Activated CD4-positive, alpha-beta T cell treated with anti-CD3 and anti-CD28 coated beads for 36 hours (primary cell): ENCODE measurements at places on chromosomes 11 and 22.

- peaks cover 23% of the 10 kb centered on the region for H3K4me1 ChIP-seq
- H3K4me3 ChIP-seq = no peak overlapping the region
- H3K27me3 ChIP-seq = no peaks in the 10 kb centered on the region
- no peak for DNase-seq
- peaks cover 34% of the 10 kb centered on the region for H3K36me3 ChIP-seq
- H3K27ac ChIP-seq = no peak overlapping the region
Observed at GRCh38 chr22:29370537-29370936, 17.8 kb downstream of the AP1B1 start.

GRCh38 chr22:42743501-42743991 lies 22.9 kb upstream of the A4GALT start:
- H3K36me3 ChIP-seq = no peaks in the 10 kb centered on the region
- no peak for DNase-seq
- peaks cover 4% of the 10 kb centered on the region for H3K27me3 ChIP-seq
- H3K4me3 ChIP-seq = no peak overlapping the region
- H3K4me1 ChIP-seq = no peaks in the 10 kb centered on the region
- H3K27ac ChIP-seq = no peak overlapping the region

DNA sequence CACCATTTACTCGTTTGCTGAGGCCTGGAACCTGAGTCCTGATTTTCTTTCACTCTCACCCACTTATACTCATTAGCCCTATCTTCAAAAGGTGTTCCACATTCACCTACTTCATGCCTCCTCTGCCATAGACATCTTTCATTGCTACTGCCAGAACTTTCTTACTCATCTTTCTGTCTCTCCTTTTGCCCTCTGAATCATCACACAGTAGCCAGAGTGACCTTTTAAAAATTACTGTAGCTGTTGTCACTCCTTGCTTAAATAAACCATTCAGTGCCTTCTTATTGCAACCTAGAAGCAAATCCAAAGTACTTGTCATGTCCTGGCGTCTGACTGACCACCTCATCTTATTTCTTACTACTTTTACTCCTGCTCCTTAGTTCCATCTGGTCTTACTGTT lies 38.2 kb downstream of the ATXN10 start:
- H3K4me1 ChIP-seq = peaks cover 26% of the 10 kb centered on the region
- DNase-seq = no peak
- H3K4me3 ChIP-seq = no peak overlapping the region
- H3K27ac ChIP-seq = peak overlapping the region; percentile 14
- H3K36me3 ChIP-seq = peaks cover 50% of the 10 kb centered on the region

DNA sequence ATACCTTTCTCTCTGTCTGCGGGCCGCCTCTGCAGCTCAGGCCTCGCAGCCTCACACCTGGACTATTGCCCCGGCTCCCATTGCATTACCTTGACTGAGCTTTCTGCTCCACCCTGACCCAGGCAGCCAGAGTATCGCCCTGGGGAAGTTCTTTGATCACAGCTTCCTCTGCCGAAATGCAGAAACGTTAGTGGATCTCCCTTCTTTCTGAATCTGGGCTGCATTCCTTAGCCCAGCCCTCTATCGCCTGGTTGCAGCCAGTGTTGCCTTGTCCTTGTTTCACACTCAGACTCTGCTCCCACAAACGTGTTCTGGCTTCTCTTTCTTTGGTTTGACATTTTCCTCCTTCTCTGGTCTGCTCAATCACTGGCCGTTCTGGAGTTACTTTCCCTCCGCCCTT lies 195.7 kb downstream of the ADAMTS15 start:
- H3K4me1 ChIP-seq = no peaks in the 10 kb centered on the region
- H3K36me3 ChIP-seq = no peaks in the 10 kb centered on the region
- H3K4me3 ChIP-seq = no peak overlapping the region
- no peak for DNase-seq

DNA sequence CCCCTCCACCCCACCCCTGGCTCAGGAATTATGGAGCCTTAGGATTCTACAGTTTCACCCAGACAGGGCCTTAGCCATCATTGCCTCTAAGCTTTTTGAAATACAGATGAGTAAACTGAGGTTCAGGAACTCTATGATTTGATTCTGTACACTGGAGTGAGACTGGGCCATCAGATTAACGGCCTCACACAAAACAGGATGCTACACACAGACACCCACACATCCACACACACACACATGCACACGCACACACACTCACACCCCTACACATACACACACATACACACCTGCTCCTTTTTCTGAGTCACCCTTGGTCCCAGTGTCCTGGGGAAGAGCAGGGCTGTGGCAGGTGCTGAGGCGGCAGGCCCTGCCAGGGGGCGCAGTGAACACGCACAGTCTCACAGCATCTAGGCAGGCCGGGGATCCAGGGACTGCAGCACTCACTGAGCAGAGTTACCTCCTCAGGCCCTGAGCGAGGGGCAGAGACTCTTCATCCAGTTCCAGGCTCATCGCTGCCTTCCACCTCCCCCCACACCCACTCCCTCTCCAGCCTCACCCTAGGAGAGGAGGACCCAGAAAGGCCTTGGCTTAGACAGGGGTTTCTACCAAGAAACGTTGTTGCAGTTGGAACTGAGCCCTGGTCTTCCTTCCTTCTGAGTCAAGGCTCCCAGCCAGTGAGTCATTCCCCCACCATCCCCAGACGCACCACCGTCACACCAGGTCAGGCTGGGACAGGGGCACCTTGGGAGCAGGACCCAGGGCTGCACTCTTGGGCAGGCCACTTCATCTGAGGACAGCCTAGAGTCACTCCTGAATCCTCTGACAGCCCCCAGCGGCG lies 89.8 kb upstream of the PARVA start:
- H3K4me3 ChIP-seq = no peak overlapping the region
- H3K27ac ChIP-seq = no peak overlapping the region

DNA sequence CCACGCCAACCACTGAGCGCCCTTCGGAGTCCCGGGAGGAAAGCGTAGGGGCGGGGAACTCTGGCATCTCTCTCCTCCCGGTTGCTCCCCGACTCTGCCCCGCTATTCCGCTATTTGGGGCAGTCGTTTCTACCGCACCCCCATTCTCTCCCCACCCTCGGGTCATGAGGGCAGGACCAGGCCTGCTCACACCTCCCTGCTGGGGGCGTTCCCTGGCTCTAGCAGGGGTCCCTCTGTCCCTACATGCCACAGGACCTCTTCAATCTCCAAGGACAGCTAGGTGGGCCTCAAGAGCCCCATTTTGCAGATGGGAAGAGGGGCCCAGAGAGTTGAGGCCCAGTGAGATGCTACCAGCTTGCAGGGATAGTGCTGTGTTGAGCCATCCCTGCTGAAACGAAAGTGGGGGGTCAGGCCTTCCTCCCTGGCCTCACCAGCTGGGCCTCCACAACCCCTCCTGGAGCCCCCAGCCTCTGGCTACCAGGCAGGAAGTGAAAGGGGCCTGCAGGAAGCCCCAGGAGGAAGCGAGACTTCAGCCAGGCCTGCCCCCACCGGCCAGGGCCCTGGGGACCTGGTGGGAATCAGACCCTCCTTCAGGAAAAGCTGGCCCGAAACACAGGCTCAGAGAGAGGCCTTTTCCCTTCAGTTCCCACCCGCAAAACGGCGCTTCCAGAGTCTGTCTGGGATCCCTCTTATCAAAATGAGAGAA lies 5.5 kb upstream of the SHISA8 start:
- no peak overlapping the region for H3K27ac ChIP-seq
- peaks cover 18% of the 10 kb centered on the region for H3K4me1 ChIP-seq
- H3K4me3 ChIP-seq = no peak overlapping the region
- no peaks in the 10 kb centered on the region for H3K36me3 ChIP-seq
- no peak for DNase-seq

DNA sequence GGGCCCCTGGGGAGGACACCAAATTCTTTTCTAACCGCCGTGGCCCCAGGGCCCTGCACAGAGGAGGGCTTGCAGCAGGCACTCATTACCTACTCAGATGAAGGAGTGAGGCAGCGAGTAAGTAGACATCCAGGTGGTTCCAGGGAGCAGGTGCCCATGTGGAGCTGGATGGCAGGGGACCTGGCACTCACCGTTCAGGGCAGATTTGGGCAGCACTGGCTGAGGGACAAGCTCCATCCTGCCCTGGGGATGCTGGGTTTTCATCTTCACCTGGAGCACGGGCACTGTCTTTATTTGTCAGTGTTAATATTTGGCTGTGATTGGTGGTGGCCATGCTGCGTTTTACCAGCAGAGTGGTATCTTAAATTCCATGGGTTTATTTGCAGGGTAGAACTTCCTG lies 1182.7 kb downstream of the BRD1 start:
- H3K36me3 ChIP-seq = no peaks in the 10 kb centered on the region
- H3K4me1 ChIP-seq = no peaks in the 10 kb centered on the region

GRCh38 chr22:35547987-35548721 lies 7.5 kb downstream of the RASD2 start:
- H3K27me3 ChIP-seq = peaks cover 6% of the 10 kb centered on the region
- peaks cover 10% of the 10 kb centered on the region for H3K4me1 ChIP-seq
- H3K4me3 ChIP-seq = no peak overlapping the region

DNA sequence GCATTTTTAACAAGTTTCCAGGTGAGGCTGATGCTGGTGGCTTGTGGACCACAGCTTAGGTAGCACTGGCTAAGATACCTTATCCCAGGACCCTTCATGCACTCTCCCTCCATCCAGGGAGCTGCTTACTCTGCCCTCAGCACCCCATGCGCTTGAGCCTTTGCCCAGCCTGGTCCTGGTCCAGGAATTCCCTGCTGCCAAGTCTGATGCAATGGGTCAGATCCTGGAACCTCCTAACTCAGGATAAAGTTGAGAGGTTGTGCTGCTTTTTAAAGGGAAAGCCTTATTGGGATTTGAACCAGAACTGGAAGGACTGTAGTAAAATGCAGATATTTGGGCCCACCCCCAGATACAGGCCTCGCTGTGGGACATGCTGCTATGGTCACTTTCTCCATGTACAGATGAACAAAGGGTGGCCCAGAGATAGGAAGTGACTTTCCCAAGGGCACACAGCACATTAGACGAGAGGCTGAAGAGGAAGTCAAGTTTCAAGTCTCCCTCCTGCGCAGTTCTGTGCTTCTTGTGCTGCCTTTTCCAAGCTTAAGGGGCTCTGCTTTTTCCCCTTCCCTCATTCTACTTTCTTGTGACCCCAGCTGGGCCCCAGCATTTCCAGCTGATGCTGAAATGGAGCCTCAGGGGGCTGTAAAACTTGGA lies 824 bp upstream of the LGALS12 start:
- H3K27ac ChIP-seq = no peak overlapping the region
- peaks cover 2% of the 10 kb centered on the region for H3K36me3 ChIP-seq
- no peaks in the 10 kb centered on the region for H3K27me3 ChIP-seq
- no peak overlapping the region for H3K4me3 ChIP-seq

GRCh38 chr22:49018601-49019000 lies 809.1 kb downstream of the BRD1 start:
- no peak overlapping the region for H3K4me3 ChIP-seq
- H3K36me3 ChIP-seq = no peaks in the 10 kb centered on the region
- no peak for DNase-seq
- no peaks in the 10 kb centered on the region for H3K4me1 ChIP-seq

GRCh38 chr22:30254314-30254713 lies 7.8 kb upstream of the LIF start:
- H3K27me3 ChIP-seq = no peaks in the 10 kb centered on the region
- H3K4me3 ChIP-seq = no peak overlapping the region
- H3K27ac ChIP-seq = no peak overlapping the region
- no peaks in the 10 kb centered on the region for H3K36me3 ChIP-seq
- peaks cover 20% of the 10 kb centered on the region for H3K4me1 ChIP-seq

DNA sequence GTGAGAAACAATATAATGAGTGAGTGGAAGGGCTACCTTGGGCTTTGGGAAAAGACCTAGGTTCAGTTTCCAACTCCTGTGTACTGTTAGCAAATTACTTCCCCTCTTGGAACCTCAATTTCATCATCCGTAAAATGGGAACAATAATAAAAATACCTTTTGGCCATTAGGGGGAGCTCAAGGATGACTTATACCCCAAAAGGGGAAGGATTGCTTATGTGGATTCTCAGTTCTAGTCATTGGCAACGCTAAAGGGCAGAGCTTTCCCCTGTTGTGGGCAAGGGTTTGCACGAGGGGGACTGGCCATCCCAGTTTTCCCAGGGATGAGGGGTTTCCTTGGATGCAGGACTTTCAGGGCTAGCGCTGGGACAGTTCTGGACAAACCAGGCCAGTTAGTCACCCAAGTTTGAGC lies 3.1 kb upstream of the COMMD9 start:
- peaks cover 29% of the 10 kb centered on the region for H3K4me1 ChIP-seq
- no peaks in the 10 kb centered on the region for H3K36me3 ChIP-seq
- no peaks in the 10 kb centered on the region for H3K27me3 ChIP-seq
- H3K4me3 ChIP-seq = no peak overlapping the region
- DNase-seq = peak; percentile 25
- H3K27ac ChIP-seq = peak overlapping the region; percentile 13

- H3K4me3 ChIP-seq = no peak overlapping the region
- no peaks in the 10 kb centered on the region for H3K36me3 ChIP-seq
- no peak for DNase-seq
- H3K27me3 ChIP-seq = peaks cover 18% of the 10 kb centered on the region
- no peak overlapping the region for H3K27ac ChIP-seq
Observed at GRCh38 chr11:10387206-10388083, 67.6 kb upstream of the AMPD3 start.

DNA sequence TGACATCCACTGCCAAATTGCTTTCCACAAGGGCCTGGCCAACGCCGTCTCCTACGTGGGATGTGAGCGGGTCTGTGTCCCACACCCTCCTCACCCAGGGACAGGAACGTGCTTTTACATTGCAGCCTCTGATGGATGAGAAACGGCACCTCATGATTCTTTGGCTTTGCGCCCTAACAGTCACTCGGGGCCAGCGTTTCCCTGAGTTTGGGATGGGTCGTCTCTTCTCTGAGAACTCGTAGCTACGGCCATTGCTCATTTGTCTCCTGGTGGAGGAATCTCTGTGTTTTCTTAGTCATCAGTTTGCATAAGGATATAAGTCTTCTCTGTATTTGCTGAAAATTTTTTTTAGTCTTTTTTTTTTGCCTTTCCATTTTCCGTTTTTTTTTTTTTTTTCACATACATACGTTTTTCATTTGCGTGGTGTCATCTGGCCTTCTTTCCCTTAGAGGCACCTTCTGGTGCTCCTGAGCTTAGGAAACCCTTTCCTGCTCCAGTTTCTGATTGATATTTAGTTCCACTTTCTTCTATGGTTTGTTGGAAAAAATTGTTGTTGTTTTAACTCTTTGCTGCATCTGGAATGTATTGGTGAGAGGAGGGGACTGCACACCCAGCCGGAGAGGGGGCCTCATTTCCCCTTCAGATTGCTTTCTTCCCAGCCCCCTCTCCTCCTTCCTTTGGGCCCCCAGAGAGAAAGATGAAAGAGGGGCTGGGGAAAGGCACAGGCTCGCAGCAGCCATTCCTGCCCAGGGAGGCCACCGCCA lies 12.0 kb downstream of the TNNT3 start:
- H3K4me1 ChIP-seq = peaks cover 2% of the 10 kb centered on the region
- DNase-seq = no peak
- H3K27ac ChIP-seq = no peak overlapping the region
- H3K4me3 ChIP-seq = no peak overlapping the region
- no peaks in the 10 kb centered on the region for H3K36me3 ChIP-seq
- H3K27me3 ChIP-seq = peaks cover 9% of the 10 kb centered on the region

DNA sequence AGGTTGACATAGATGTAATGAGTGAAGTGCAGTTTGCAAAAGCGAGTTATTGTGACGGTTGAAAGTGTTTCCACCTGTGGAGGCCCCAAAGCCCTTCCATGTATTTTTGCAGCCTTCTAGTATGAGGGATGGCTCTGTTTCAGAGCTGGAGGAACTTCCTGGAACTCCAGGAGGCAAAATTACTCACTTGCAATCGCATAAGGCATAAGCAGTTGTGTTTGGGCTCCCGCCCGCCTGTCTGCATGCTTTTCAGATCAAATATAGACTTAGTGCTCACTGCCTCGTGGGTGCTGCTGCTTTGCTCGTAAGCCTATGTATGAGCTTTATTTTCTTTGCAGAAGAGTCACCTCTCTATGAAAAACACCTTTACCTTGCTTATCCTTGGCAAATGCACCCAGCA lies 146.8 kb upstream of the LARGE1 start:
- H3K4me1 ChIP-seq = no peaks in the 10 kb centered on the region
- no peaks in the 10 kb centered on the region for H3K36me3 ChIP-seq
- no peaks in the 10 kb centered on the region for H3K27me3 ChIP-seq
- no peak overlapping the region for H3K27ac ChIP-seq
- no peak overlapping the region for H3K4me3 ChIP-seq
